PC-3 (cell line): ENCODE measurements at places on chromosomes 1 and 21. TPM values are rescaled to one million over a fixed set of nuclear protein-coding genes. Genes with fewer than 3 reads are reported as not detected.

SELL gene
- total RNA-seq: 0.69 and 1.2 TPM in 2 replicates

RAB7B gene
- not detected in 2 replicates for total RNA-seq

BRDT gene
- total RNA-seq: not detected in 2 replicates

LSS gene
- total RNA-seq: 45.7 and 53.9 TPM in 2 replicates

STIL gene
- total RNA-seq: 26.2 and 32.0 TPM in 2 replicates

TNFRSF9 gene
- total RNA-seq: 0.04 and 0.06 TPM in 2 replicates

LORICRIN gene
- not detected in 2 replicates for total RNA-seq

VAV3 gene
- 0.73 and 0.98 TPM in 2 replicates for total RNA-seq

SORT1 gene
- 9.2 and 14.3 TPM in 2 replicates for total RNA-seq

DNA sequence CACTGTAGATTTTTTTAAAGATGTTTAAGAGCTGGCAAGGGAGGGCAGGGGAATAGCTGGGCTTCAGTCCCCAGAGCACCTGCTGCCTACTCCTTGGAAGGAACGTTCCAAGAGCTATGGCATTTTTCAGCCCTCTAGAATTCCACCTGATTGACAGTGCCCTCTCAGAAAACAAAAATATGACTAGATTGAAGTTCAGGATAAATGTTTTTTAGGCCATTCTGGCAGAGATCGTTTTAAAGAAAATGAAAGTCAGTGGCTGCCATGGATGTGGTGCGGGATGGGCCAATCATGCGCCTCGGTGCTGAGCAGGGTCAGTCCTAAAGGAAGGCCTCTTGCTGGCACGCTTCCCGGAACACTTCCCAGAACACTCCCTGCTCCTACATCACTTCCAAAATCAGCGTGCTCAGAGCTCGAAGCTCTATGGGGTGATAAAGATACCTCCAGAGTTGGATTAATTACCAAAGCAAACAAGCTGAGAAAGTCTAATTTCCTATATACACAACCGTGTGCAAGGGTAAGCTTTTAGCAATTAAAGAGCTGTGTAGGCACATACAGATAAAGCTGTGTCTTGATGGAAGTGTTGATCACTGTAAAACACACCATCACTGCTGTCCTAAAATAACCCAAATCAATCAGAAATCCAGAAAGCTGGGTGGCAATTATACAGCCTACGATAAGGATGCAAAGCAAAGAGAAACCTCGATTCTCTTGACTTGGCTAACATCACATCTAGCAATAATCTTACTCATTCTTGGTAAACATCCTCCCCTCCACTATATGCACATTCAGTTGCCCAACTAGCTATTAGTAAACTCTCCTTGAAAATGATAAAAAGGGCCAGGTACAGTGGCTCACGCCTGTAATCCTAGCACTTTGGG lies 34.6 kb downstream of the TGFBR3 start:
- no peaks in the 10 kb centered on the region for H3K36me3 ChIP-seq
- peak overlapping the region; percentile 52 for H3K4me3 ChIP-seq
- no peaks in the 10 kb centered on the region for H3K27me3 ChIP-seq
- H3K27ac ChIP-seq: peak overlapping the region; percentile 77

DNA sequence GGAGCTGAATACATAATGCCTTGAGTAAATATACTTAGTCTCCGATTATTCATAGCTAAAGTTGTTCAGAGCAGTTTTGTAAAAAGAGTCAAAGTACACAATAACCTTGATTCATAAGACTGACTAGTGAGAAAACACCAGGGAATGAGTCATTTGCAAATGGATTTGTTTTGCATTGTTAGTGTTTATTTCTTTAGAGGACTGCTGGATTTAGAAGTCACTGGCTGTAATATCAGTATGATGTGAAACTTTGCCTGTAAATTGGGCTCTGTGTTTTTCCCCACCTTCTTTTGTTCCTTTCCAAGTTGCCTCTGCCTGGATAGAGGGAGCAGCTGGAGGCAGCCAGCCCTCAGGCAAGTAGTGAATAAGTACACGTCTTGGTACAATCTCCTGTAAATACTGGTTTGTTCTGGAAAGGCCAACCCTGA lies 474.7 kb downstream of the NUF2 start:
- peaks cover 16% of the 10 kb centered on the region for H3K4me1 ChIP-seq
- peak overlapping the region; percentile 48 for H3K27ac ChIP-seq
- DNase-seq: peak; percentile 84
- no peaks in the 10 kb centered on the region for H3K36me3 ChIP-seq
- H3K4me3 ChIP-seq: no peak overlapping the region

GRCh38 chr21:16421007-16421406 lies 691.2 kb downstream of the USP25 start:
- no peaks in the 10 kb centered on the region for H3K4me1 ChIP-seq
- H3K27ac ChIP-seq: no peak overlapping the region
- no peak for DNase-seq
- peaks cover 26% of the 10 kb centered on the region for H3K27me3 ChIP-seq

- H3K36me3 ChIP-seq: no peaks in the 10 kb centered on the region
- peaks cover 14% of the 10 kb centered on the region for H3K4me1 ChIP-seq
- DNase-seq: no peak
- no peak overlapping the region for H3K27ac ChIP-seq
- no peak overlapping the region for H3K4me3 ChIP-seq
Measured at GRCh38 chr1:109767637-109768334, 4.1 kb upstream of the EPS8L3 start.

- H3K27ac ChIP-seq: no peak overlapping the region
- peaks cover 71% of the 10 kb centered on the region for H3K27me3 ChIP-seq
- H3K36me3 ChIP-seq: no peaks in the 10 kb centered on the region
- DNase-seq: no peak
- no peak overlapping the region for H3K4me3 ChIP-seq
Measured at GRCh38 chr1:236700903-236701302, 14.6 kb downstream of the ACTN2 start.

DNA sequence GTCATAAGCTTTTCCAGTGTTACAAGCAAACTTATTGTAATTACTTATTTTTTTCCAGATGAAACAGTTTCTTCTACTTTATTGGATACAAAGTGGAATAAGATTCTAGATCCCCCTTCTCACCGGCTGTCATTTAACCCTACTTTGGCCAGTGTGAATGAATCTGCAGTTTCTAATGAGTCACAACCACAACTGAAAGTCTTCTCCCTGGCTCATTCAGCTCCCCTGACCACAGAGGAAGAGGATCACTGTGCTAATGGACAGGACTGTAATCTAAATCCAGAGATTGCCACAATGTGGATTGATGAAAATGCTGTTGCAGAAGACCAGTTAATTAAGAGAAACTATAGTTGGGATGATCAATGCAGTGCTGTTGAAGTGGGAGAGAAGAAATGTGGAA lies 95.5 kb downstream of the ZFYVE9 start:
- no peak overlapping the region for H3K4me3 ChIP-seq
- H3K36me3 ChIP-seq: no peaks in the 10 kb centered on the region
- no peaks in the 10 kb centered on the region for H3K27me3 ChIP-seq
- peak; percentile 66 for DNase-seq
- H3K4me1 ChIP-seq: peaks cover 33% of the 10 kb centered on the region
- no peak overlapping the region for H3K27ac ChIP-seq

DNA sequence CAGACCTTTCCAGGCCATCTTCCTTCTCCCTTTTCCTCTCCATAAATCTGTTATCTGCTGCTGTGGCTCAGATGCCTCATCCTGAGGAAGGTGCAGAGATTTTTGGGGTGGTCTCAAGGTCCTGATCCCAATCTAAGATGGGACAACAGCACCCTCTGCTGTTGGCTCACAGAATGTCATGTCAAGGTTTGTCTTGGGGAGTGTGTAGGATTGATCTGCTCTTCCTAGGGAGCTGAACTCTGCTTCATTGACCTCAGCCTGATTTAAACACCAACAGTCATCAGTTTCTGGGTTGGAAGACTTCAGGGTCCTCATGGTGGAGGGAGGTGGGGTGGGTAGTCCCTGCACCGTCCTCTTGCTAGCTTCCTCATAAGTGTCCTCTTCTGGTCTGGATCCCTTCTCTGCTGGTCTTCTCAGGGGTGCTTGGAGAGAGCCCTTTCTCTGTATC lies 62.8 kb upstream of the LAX1 start:
- peaks cover 17% of the 10 kb centered on the region; the same call in 1 of the 2 replicates for H3K36me3 ChIP-seq
- H3K27ac ChIP-seq: no peak overlapping the region
- DNase-seq: peak; percentile 82
- H3K27me3 ChIP-seq: no peaks in the 10 kb centered on the region
- H3K4me1 ChIP-seq: no peaks in the 10 kb centered on the region

- H3K27me3 ChIP-seq: no peaks in the 10 kb centered on the region
- H3K4me3 ChIP-seq: no peak overlapping the region
- H3K4me1 ChIP-seq: peaks cover 23% of the 10 kb centered on the region
- no peak overlapping the region for H3K27ac ChIP-seq
- no peaks in the 10 kb centered on the region for H3K36me3 ChIP-seq
Measured at GRCh38 chr1:225537554-225538251, 109.9 kb upstream of the LBR start.

- no peak for DNase-seq
- H3K4me1 ChIP-seq: no peaks in the 10 kb centered on the region
- H3K36me3 ChIP-seq: no peaks in the 10 kb centered on the region
Measured at GRCh38 chr1:206790502-206791250, 18.4 kb upstream of the IL10 start.

- H3K4me3 ChIP-seq: no peak overlapping the region
- H3K27ac ChIP-seq: no peak overlapping the region
- H3K27me3 ChIP-seq: no peaks in the 10 kb centered on the region; the same call in 1 of the 2 replicates
- DNase-seq: no peak
- H3K36me3 ChIP-seq: no peaks in the 10 kb centered on the region
- no peaks in the 10 kb centered on the region for H3K4me1 ChIP-seq
Measured at GRCh38 chr1:24961334-24961733, 31.3 kb upstream of the RUNX3 start.

GRCh38 chr1:232667778-232668165 lies 37.8 kb upstream of the SIPA1L2 start:
- H3K36me3 ChIP-seq: no peaks in the 10 kb centered on the region
- no peak for DNase-seq
- no peaks in the 10 kb centered on the region for H3K27me3 ChIP-seq
- no peak overlapping the region for H3K4me3 ChIP-seq

DNA sequence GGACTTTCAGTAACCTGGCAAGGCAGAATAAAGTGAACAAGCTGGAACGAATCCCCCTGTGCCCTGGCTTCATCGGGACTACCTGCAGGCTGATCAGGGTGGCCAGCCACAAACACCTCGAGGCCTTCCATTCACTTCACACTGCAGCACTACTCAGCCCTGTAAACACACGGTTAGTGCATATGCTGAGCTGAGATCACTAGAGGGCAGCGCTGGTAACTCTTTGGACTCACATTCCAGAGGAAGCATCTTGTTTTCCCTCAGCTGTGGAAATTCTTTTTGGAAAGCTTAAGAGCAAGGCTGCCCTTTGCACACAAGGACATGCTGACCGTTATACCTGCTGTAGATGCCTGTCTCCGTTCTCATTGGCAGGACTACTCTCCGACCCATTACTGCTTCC lies 32.1 kb downstream of the PCSK9 start:
- no peak overlapping the region for H3K27ac ChIP-seq
- no peaks in the 10 kb centered on the region for H3K4me1 ChIP-seq
- no peak overlapping the region for H3K4me3 ChIP-seq
- peak; percentile 74 for DNase-seq
- H3K27me3 ChIP-seq: no peaks in the 10 kb centered on the region

DNA sequence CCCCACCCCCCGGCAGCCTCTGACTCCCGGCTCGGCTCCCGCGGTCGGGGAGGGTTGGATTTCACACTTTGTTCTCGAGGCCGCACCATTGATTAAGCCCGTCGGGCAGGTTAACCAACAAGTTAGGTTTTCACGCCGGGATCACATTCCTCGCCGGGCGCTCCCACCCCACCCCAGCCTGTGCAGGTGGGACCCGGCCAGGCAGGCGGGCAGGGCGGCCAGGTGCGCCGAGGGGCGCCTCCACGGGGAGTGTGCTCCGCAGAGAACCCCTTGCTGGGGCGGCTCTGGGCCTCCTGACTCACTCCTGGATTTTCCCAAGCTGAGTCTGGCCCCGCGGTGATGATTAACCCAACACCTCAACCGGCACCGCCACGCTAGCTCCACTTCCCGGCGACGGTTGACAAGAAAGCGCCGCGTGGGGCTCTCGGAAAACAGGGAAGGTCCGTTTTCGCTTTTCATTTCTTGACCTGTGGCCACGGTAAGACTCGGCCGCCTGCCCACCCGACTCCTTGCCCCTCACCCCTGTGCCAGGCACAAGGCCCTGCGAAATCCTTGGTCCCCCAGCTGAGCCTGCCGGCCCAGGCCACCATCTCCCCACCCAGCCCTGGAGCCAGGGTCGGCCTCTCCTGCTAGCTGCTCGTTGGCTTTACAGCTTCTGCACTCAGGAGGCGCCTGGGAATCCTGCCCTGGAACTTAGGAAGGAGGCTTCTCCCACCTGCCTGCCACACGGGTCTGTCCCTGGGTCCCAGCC lies 8.8 kb upstream of the TTLL10 start:
- H3K27ac ChIP-seq: peak overlapping the region; percentile 73
- peaks cover 17% of the 10 kb centered on the region for H3K4me1 ChIP-seq
- no peaks in the 10 kb centered on the region for H3K27me3 ChIP-seq
- peak overlapping the region; percentile 90 for H3K4me3 ChIP-seq
- DNase-seq: peak; percentile 82
